ENCODE measurements at places on chromosomes 6 and 20.

DNA sequence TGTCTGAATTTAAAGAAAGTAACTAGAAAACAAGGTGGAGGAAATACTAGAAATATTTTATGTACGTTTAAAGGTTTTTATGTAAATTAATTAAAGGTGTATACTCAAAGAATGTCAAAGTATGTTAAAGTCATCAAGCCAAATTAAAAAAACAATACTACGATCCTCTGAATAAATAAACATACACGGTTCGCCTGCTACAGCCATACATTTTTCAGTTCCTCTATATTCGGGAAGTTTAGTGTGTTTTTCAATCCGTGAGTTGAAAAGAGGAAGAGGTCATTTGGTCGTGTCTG is 626 bp downstream of the STX7 start:
- DNase-seq: no peak

DNA sequence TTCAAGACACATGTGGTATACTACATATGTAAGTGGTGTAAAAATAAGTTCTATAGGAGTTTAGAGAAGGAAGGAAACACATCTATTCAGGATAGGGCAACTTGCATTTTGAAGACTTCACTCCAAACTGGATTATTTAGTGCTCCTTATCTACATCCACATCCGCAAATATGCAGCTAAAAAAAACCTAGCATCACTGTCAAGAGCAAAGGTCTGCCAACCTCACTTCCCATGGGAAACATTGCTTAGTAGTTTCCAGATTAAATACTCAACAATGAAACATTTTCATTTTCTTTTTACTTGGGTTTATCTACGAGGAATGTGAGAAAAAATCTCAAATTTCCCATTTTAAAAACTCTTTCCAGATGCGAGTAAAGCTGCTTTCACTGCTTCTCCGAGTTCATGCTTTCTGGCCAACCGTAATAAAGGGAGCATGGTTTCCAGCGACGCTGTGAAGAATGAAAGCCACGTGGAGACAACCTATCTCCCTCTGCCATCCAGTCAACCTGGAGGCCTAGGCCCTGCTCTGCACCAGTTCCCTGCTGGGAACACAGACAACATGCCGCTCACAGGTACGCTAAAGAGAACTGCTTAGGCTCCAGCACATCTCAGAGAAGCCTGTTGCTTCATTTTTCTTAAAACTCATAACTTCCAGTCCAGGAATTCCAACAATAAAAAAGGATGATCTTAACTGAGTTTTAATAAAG is 48.2 kb downstream of the RFX6 start:
- no peak for DNase-seq

DNA sequence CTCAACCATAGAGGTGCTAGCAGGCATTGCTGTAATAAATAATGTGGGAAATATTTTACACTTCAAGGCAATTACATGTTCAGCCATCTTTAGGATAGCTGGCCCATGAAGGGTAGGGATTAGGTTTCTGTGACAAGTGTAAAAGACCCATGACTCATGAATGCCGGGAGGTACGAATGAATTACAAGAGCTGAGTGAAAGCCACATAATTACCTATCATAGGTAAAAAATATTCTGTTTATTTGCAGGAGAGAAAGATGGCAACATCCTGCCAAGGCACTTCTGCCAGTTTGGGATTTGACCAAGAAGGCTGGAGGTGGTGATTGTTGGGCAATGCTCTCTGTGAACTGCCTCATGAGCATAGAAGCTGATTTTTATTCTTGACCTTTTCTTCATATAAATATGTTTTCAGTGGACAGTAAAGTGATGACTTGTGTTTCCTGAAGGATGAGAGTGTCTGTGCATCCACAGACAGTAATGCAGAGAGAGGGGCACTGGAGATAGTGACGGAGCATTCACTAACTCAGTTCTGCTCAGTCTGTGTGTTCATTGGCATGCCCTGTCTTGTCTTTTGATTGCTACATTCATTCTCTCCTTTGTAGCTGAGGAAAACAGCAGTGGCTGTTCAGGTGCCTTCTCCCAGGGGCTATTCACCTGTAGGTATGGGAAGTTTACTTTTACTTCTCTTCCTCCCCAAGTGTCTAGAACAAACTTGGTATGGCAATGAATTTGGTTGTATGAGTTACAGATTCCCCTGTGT is 481.1 kb downstream of the TFAP2B start:
- DNase-seq: no peak

DNA sequence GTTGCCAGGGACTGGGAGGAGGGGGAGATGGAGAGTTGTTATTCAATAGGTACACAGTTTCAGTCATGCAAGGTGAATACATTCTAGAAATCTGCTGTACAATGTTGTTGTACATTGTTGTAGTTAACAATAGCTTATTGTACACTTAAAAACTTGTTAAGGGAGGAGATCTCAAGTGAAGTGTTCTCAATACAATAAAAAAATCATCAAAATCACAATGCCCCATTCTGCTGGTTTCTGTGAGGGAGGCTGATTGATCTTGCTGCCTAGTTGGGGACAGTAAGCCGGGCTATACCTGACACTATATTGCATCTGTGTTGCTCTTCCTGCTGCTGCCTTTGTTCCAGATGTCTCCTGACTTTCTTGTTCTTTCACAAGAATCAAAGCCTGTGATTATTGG is 232.1 kb downstream of the LRFN2 start:
- no peak for DNase-seq

- no peak for DNase-seq
Observed at GRCh38 chr6:136501096-136501495, 49.1 kb downstream of the MAP7 start.

DNA sequence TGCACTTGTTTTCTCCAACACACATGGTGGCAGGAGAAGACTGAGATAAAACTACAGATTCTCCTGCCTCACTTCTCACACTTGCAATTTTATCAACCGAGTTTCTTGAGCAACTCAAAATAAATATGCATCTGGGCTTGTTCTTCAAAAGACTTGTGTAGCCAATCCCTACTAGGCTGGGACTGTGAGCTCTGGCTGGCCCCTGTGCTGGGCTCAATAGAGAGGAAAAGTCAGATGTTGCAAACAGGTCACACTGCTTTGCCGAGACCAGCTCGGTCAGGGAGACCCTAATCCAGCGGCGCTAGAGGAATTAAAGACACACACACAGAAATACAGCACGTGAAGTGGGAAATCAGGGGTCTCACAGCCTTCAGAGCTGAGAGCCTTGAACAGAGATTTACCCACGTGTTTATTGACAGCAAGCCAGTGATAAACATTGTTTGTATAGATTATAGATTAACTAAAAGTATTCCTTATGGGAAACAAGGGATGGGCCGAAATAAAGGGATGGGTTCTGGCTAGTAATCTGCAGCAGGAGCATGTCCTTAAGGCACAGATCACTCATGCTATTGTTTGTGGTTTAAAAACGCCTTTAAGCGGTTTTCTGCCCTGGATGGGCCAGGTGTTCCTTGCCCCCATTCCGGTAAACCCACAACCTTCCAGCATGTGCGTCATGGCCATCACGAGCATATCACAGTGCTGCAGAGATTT is 32.7 kb downstream of the FAM50B start:
- DNase-seq: no peak

GRCh38 chr20:60480950-60481742 is 522.9 kb downstream of the CDH26 start:
- no peak for DNase-seq

DNA sequence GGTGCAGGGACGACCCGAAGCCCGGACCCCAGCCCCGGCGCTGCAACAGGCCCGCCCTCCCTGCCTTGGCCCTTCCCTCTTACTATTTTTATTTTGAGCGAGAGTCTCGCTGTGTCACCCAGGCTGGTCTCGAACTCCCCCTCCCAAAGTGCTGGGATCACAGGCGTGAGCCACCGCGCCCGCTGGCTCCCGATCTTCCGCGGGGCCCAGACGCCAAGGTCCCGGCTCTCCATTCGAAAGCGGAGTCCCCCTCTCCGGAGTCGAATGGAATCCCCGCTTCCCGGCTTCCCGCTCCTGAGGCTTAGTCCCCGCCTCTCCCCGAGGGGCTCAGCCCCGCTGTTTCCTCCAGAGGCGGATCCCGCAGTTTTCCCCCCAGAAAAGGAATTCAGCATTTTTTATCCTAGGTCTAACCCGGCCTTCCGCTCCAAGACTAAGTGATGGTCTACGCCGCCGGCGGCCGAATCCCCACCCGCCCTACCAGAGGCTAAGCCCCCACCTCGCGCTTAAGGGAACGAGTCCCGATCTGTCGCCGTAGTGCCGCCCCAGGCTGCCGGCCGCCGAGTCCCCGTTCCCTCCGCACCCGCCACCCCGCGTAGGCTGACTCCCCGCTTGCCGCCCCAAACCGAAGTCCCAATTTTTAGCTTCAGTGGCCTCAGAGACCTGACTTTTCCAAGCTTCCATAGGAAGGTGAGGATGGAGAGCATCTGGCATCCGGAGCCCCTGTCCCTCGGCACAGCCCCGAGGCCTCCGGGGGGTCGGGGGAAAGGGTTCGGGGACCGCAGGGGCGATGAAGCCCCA is 11.5 kb upstream of the TMC2 start:
- DNase-seq: no peak

GRCh38 chr20:24915892-24916291 is 33.2 kb upstream of the CST7 start:
- no peak for DNase-seq

DNA sequence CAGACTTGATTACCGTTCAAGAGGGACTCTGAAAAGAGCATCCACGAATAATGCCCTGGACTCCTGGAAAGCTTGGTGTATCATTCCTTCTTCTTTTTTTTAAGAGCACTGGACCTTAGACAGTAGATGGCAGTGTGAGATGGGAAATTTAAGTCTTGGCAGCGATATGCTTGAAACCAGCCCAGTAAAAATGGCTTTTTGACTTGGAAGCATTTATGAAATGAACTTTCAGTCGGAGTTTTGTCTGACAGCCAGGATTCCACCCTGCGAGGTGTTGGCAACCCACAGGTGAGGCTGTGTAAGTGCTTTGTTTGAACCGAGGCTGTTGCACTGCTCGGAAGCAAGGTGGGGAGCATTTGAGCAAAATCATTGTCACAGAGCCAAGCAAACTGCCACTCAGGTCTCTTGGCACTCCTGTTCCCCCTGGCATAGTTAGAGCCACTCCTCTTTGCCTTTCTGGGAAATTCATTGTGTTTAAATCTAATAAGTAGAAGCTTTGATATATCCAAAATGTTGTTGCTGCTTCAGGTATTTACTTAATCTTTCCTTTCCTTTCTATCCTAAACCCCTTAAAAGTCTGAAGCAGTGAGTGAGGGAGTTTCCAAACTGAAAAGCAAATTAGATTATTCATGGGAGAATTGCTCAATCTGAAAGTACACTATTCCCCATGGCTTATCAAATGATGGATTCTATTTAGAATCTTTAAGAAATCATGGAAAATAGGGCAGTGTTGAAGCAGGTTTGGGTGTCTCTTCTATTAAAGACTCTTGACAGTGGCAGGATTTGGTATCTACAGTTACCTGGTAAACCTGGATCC is 272.8 kb upstream of the SLC35B3 start:
- no peak for DNase-seq

GRCh38 chr6:106173124-106173879 is 87.2 kb downstream of the PRDM1 start:
- no peak for DNase-seq

GRCh38 chr20:14538433-14538832 is 201.0 kb upstream of the FLRT3 start:
- DNase-seq: no peak

DNA sequence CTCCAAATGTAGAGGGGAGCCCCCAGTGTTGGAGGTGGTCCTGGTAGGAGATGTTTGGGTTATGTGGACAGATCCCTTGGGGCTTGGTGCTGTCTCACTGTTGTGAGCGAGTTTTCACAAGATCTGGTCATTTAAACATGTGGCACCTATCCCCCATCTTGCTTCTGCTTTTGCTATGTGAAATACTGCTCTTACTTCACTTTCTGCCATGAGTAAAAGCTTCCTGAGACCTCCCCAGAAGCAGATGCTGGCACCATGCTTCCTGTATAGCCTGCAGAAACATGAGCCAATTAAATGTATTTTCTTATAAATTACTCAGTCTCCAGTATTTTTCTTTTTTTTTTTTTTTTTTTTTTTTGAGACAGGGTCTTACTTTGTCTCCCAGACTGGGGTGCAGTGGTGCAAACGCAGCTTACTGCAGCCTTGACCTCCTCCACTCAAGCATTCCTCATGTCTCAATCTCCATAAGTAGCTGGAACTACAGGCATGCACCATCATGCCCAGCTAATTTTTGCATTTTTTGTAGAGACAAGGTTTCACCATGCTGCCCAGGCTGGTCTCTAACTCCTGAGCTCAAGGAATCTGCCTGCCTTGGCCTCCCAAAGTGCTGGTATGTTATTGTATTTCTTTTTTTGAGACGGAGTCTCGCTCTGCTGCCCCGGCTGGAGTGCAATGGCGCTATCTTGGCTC is 177.1 kb downstream of the ALDH8A1 start:
- DNase-seq: no peak

DNA sequence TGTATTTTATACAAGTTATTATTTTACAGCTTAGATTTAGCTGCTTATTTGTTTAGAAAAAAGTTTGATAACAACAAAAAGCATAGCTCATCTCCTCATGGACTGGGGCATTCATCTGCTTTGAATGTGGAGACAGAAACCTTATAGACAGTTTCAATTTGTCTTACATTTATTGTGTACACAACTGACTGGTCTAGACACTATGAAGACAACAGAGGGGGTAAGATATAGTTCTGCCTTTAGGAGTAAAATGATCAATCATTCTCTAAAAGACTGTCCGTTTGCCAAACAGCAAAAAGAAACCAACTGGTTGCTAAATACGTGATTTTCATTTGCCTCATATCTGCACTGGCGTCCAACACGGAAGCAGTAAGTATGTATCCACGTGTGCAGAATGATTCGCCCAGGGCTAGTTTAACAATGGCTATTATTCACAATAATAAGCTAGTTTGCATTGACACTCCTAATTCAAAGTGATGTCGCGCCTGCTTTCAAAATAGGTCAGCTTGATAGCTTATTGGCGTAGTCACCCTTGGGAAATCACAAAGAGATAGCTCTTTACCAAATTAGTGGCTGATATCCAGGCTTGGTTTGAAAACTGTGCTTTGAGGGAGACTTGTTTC is 153.6 kb downstream of the BMP2 start:
- no peak for DNase-seq

DNA sequence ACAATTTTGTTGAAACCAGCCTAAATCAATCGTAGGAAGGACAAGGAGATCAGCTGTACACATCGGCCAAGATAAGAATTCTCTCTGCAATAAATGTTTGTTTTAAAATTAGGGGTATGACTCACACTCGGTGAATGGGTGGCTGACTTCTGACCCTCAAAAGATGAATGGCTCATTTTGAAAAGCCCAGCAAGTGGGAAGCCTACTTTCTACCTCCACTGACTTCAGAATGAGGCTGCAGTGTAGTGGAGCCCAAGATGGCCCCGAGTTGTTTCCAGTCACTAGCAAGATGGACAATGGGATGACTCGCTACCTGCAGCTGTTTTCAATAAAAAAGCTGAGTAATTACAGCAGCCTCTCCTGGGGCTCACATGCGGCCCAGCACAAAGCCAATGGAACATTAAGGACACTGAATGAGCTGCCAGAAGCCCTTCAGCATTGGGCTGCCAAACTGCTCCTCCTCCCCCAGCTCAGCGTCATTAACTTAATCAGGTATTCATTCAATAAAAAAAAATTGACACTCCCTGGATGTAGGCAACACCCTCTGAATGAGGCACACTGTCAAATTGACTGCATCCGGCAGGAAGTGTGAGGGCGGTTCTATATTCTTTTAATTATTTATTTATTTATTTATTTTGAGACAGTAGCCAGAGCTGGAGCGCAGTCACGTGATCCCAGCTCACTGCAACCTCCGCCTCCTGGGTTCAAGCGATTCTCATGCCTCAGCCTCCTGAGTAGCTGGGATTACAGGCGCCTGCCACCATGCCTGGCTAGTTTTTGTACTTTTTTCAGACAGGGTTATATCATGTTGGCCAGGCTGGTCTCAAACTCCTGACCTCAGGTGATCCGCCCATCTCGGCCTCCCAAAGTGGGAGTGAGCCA is 107.3 kb downstream of the GMPR start:
- no peak for DNase-seq

- no peak for DNase-seq
Observed at GRCh38 chr6:106377061-106377540, 16.6 kb downstream of the CRYBG1 start.

All from activated T-helper 1 cell treated with anti-CD3 and anti-CD28 coated beads, Interleukin-2, amount 50 U/mL, for 16 hours (primary cell).